ENCODE measurements at places on chromosomes 4 and X.
A peak's percentile ranks its signal among the peaks of the same experiment; 100 is the strongest.

DNA sequence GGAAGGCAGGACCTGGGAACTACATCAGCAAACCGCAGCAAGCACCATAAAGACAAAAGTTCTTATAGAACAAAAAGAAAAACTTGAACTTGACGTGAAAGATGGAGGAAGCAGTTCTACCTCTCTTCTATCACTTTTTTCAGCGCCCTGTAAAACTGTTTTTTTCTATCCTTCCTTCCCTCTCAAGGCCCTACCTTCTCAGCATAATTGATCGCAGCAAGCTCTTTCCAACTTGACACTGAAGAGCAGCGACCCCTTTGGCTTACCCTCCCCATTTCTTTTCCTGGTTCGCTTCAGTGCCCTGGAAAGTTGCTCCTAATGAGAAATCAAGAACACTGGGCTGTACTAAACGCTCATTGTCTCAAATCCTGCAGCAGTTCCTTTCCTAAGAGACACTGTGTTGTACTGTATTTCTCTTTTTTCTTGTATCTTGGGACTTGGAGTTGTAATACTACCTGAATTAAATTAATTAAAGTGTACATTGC is 150.6 kb upstream of the SLC4A4 start:
- DNase-seq: no peak

GRCh38 chr4:174332741-174333493 is 49.2 kb downstream of the CEP44 start:
- no peak for DNase-seq

DNA sequence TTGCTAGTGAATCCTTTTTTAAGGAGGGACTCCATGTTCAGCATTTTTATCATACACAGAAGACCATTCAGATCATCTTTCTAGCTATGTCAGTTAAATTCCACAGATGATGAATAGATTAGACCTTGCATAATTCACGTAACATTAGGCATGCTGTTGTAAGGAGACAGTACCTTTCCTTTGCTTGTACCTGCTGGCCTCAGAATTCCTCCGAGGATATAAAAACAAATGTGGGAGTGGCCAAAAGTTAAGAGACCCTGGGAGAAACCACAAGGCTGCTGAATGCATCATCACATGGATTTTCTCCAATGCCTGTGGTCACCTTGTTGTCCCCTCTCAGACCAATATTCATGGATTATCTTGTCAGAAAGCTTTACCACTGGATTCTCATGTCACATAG is 201.4 kb downstream of the MAGEB17 start:
- DNase-seq: no peak

DNA sequence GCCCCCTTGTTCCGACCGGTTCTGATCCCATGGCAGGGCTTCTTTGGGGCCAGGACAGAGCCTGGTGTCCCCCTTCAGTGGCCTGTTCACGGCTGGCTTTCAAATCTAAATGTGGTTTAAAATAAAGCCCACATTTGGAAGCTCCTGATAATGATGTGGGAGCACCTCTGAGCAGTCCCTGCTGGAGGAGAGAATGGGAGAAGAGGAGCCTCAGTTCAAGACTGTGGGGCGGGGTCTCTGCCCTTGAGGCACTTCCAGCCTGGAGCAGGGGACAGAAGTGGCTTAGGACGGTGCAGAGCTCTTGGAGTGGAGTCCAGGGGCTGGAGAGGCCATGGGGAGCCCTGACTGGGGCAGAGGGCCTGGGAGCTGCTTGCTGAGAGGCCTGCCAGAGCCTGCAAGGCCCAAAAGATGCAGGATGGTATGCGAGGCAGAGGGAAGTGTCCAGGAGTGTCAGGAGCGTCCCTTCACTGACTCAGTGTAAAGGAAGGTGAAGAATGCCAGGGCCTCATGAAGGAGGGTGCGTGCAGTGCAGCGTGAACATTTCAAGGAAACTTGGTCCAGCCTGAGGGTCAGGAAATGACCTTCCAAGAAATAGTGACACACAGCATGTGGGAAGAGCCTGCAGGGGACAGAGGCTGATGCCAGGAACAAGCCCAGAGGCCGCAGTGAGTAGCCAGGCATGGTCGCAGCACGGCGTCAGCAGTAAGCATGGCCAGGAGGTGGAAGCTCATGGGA is 21.1 kb upstream of the TADA2B start:
- DNase-seq: no peak

- no peak for DNase-seq
Measured at GRCh38 chr4:16694173-16694883, 204.1 kb downstream of the LDB2 start.

DNA sequence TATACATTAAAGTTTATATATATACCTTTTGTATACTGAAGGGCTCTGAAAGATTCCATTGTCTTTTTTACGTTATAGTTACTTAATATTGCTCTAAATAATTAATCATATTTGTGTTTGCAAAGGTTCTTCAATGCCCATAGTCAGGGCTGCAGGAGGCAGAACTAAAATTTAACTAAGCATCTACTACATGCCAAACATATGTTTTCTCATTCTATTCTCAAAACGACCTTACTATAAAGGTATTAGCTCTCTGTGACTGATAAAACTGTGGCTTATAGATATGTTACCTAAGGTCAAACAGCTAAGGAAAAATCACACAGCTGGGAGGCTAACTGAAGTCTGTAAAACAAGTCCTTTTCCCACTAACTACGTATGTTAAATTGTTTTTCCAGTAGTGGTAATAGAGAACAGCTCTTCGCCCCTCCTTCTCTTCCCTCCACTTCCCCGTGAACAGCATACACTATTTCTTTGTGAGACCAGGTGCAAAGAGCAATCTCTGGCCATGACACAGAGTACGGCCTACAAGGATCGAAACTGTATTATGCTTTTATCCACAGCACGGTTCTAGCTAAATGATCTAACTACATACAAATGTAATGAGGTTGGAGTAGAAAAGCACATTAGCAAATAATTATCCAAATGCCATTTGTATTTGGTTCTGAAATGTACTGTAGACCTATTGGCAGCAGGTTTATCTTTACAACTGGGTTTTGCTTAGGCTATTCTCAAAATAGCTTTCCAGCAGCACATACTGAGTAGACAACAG is 1.7 kb downstream of the CNOT6L start:
- no peak for DNase-seq

GRCh38 chr4:102693262-102693850 is 67.4 kb downstream of the MANBA start:
- DNase-seq: no peak

- DNase-seq: peak; percentile 20
Measured at GRCh38 chr4:26459054-26459755, 31.1 kb downstream of the CCKAR start.

DNA sequence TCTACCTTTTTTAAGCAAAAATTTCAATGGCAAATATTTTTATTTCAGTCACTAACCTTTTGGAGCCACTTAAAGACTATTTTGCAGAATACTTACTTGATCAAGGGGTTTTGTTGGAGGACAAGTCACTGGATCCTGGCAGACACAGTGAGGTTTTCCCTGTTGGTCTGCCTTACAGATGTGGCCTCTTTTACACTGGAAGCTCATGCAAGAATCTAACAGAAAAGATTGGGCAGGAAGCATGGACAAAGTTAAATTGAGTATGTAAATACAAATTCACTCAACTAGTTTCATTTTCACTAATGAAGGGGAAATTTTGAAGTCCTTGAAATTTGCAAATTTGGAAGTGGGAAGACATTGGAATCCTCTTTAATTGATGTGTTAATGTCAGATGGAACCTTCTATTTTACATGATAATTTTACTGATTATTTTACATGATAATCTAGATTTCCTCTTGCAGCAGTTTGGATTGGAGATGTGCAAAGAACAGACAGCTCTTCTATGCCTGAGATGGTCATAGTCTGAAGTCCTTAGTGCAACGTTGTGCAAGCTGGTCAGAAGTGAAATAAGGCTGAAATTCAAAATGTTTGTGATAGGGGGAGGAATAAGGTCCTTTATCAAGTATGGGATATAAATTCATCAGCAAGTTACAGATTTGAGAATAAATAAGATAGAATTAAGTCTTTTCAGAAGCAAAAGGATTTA is 38.4 kb downstream of the SPARCL1 start:
- DNase-seq: no peak

DNA sequence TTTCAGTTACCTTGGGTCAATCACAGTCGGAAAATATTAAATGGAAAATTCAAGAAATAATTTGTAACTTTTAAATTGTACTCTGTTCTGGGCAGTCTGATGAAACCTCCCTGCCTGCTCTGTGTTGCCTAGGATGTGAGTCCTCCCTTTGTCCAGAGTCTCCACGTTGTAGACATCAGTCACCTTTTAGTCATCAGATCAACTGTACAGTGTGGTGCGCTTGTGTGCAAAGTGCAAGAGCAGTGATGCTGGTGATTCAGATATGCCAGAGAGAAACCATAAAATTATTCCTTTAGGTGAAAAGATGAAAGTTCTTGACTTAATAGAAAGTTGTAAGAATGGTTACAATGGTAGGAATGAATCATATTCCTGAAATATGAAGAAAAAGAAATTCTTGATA is 1.4 kb downstream of the SPATA4 start:
- DNase-seq: no peak

DNA sequence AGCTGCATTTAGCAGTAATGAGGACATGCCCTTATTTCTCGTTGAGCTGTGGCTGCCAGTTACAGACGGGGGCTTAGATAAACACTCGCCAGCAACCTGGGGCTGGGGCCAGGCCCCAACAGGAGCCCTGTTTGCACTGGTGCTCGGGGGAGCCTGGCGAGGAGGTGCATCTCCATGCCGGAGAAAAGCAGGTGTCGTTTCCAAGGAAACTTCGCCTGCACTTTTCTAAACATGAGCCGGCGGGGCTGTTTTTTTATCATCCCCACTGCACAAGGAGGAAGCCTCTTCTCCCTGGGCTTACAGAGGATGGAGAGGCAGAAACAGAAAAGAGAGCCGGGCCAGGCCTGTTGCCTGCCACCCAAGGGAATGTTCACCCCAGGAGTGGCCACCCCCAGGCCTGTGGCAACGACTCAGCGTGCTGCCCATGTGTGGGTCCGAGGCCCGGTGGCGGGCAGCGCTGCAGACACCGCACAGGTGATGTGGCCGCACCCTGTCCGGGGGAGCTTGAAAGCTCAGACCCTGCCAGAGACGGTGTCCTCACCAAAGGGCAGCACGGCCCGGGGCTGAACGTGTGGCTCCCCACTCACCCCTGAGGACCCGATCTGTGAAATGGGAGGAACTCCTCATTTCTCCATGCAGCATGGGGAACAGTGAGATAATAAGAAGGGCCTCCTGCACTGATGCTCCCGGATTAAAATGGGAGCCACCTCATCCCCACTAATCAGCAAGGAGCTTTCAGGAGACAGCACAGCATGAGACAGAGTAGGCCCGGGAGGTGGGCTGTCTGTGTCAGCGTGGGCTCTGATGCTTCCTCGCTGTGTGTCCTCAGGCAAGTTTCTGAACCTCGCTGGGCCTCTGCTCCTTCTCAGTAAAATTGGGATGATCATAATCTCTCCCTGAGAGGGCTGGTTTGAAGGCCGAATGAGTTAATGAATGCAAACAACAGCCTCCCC is 33.8 kb upstream of the ADRA2C start:
- DNase-seq: no peak

- DNase-seq: no peak
Measured at GRCh38 chr4:41514169-41514568, 23.8 kb upstream of the LIMCH1 start.

DNA sequence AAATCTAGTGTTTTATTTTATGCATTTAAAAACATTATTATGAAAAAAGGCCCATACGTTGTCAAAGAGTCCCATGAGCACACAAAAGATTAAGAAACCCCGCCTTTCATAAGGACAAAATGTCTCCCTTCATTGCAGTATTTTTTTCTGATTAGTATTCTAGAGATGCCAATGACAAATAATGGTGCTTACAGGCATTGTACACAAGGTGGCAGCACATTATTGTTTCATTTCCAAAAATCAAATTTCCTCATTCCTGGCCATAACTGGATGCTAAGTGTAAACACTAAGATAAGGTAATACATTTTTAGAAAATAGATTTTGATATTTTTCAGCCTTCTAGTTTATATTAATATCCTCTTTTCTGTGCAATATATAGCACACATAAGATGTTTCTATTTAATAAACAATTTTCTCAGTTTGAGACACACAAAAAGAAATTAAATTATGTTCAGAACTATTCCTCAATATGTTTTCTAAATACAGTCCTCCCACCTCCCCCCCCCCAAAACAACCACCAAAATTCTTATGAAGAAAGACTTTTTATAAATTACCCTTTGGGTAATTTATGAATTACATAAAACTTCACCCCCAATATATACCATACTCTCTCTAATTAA is 47.7 kb downstream of the TIGD2 start:
- no peak for DNase-seq

- DNase-seq: no peak
Measured at GRCh38 chr4:2824836-2825381, 18.7 kb upstream of the ADD1 start.

- no peak for DNase-seq
Measured at GRCh38 chr4:110616238-110617074, 6.4 kb downstream of the PITX2 start.

DNA sequence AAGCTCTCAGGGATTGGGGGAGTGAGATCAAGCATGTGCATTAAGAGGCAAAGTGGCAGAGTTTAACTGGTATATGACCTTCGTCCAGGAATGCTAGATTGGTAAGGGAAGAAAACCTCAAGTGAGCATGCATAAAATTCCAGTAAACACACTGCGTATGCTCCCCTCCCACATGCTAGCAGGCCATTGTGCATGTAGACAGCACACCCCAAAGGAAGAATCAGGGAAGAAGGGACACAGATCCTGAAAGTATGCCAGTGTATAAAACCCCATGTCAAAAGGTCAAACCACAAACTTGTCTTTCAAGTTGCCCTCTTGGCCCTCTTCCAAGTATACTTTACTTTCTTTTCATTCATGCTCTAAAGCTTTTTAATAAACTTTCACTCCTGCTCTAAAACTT is 405.2 kb upstream of the CNKSR2 start:
- DNase-seq: no peak

GRCh38 chr4:24885342-24885741 is 27.5 kb downstream of the CCDC149 start:
- no peak for DNase-seq

DNA sequence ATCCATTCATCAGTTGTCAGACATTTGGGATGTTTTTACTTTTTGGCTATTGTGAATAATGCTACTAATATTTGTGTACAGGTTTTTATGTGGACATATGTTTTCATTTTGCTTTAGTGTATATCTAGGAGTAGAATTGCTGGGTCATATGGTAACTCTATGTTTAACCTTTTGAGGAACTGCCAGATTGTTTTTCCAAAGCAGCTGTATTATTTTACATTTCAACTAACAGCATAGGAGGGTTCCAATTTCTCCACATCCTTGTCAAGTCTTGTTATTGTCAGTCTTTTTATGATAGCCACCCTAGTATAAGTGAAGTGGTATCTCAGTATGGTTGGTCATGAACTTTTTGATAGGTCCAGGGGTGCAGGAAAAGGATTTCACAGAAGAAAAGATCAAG is 114.5 kb upstream of the FAM9C start:
- DNase-seq: no peak

DNA sequence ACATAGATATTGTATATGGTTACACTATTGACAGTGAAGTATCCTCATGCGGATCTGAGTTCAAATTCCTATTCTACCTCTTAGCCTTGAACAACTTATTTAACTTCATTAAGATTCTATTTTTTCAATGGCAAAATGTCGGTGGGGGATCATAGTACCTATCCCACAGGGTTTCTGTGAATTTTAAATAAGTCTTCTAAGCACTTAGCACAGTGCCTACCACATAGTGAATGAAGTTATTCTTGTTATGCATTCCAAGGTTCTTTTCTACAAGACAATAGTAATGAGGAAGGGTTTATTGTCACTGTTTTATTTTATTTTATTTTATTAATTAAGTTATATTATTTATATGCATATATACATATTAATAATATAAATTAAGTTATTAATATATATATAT is 8.8 kb upstream of the ENAM start:
- no peak for DNase-seq
